NK-92 treated with Interleukin-12 subunit alpha and Interleukin-12 subunit beta, amount 100 ng/mL, for 24 hours (cell line): ENCODE measurements at places on chromosomes 13 and 19.

DNA sequence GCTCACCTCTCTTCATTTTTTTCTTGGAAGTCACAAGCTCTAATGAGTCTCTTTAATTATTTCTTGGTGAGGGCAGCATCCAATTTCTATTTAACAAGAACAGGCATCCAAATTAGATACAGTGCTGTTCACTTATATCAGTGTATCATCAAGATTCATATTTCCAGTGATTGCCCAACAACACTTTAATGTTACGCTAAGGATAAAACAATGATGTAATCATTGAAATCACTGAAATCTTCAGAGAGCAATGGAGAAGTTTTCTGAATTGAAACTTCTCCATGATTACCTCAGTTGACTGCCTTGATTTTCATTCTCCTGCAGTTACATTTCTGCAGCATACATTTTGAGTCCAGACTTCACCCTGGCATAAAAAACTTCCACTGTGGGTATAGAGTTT is 17.1 kb upstream of the LRCH1 start:
- no peak for DNase-seq

GRCh38 chr19:29753190-29753933 is 38.3 kb upstream of the C19orf12 start:
- DNase-seq, result no peak

DNA sequence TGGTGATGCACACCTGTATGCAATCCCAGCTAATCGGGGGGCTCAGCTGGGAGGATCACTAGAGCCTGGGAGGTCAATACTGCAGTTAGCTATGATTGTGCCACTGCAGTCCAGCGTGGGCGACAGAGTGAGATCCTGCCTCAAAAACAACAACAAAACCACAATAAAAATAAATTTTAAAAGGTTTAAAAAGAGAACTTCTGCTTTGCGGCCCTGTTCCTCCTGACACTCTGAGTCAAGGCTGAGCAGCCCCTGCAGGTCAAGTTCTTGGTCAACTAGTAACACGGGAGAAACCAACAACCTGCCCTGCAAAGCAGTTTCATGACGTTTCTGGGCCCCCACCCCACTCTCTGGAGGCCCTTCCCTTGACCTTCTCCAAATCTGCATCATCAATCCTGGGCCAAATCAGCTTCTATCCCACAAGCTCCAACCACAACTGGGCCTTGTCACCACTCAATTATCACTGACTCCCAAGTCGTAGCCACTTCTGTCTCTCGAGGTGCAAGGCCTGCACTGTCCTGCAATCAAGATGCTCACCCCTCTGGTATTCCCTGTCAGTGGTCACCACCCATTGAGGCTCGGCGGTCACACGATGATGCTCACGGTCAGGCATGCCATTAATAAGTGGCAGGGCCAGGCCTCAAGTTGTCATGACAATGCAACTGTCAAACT is 7.5 kb downstream of the ELAVL1 start:
- DNase-seq, result no peak

- no peak for DNase-seq
These were observed at the start of gene CYP2B6 for GRCh38 chr19:40990972-40991381. TSS of gene CYP2B6 (plus strand) at chr19:40991282. CDS start at chr19:40991306, 24 bp downstream.

DNA sequence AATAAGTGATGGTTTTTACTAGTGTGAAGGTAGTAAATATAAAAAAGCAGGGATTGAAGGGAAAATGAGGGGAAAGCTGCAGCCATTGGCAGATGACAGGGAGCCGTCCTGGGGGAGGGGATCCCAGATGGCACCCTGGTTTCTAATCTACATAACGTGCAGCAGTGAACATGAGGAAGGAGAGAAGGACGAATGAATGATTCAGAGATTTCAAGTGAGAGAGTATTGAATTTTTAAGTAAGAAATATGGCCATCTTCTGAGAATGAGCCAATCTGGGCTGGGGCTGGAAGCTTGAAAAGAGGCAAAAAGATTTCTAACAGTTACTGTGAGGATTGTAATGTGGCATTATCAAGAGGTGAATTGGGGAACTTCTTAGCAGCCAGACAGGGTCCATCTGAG is 414.2 kb downstream of the MYO16 start:
- DNase-seq, result no peak

DNA sequence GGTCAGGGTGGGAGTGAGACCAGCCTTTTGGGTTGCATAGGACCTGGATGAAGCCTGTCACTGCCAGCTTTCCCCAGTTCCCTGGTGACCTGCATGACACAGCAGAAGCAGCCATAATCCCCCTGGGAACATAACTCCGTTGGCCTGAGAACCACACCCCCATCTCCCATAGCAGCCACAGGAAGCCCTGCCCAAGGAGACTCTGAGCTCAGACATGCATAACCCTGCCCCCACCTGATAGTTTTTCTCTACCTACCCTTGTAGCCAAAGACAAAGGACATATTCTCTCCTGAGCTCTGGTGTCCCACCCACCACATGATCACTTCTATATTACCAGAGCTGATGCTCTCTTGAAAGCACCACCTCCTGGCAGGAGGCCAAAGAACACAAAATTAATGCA is 413.5 kb upstream of the HTR2A start:
- no peak for DNase-seq

GRCh38 chr13:110629735-110630134 is 14.4 kb downstream of the NAXD start:
- no peak for DNase-seq

- no peak for DNase-seq
These were observed 6.3 kb upstream of the BEST2 start for GRCh38 chr19:12745166-12745897.
